ENCODE measurements at places on chromosomes 4 and X.

DNA sequence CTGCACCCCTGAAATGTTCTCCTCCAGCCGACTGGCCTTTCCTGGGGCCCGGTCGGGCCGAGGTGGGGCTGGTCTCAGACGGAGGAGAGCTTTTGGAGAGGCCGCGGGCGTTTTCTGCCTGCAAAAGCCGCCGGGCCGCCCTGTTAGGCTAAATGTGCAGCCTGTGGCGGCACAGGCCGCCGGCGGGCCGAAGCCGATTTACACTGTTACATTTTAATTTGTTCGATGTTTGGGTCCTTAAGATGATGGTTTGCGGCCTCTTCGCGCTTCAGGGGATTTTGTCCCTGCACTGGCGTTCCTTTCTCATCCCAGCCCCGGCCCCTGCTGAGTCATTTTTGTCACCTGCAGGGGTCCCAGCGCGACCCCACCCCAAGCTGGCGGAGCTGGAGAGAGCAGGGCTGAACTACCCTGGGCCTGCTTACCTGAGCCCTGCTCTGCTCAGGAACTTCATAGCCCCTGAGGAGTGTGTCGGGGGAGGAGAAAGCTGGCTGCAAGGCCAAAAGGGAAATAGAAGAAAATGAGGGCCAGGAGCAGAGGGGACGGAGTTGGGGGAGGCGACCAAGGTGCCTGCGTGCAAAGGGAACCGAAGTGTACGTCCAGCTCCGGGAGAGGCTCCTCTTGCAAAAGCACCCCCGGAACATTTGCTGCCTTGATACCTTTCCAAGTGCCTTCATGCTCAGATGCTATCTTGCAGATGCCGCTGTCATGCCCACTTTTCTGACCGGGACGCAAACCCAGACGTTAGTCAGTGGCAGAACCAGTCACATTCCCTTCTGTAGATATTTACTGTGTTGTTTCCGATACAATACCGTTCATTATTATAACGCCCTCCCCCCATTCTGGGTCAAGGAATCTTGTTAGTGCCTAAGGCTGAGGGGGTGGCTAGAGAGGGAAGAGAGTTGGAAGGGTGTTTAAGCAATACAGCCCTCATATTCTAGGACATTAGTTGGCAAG is 977 bp upstream of the RBBP7 start:
- DNase-seq = no peak

- no peak for DNase-seq
Observed at GRCh38 chr4:78542373-78542772, 9.2 kb upstream of the ANXA3 start.

DNA sequence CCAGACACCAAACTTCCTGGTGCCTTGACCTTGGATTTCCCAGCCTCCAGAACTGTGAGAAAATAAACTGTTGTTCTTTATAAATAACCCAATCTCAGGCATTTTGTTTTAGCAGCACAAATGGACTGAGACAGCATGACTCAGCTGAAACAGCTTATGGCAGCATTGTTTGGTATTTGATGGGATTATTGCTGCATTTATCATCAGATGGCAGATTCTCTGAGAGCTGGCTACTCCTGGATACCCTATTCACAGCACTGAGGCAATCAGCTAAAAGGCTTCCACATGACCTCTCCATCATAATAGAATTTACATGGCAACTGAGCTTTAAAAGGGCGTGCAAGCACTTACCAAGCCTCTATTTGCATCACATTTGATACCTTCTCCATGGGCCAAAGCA is 623.1 kb upstream of the CPEB2 start:
- no peak for DNase-seq

GRCh38 chr4:151668689-151669402 is 92.0 kb downstream of the GATB start:
- no peak for DNase-seq

- no peak for DNase-seq
Observed at GRCh38 chr4:21593671-21594001, 354.9 kb downstream of the KCNIP4 start.

GRCh38 chrX:19225909-19226308 is 103.6 kb upstream of the ADGRG2 start:
- no peak for DNase-seq

- DNase-seq = no peak
Observed at GRCh38 chr4:98653890-98654867, 4.2 kb downstream of the TSPAN5 start.

GRCh38 chrX:134158821-134159512 is 78.0 kb upstream of the CCDC160 start:
- no peak for DNase-seq

DNA sequence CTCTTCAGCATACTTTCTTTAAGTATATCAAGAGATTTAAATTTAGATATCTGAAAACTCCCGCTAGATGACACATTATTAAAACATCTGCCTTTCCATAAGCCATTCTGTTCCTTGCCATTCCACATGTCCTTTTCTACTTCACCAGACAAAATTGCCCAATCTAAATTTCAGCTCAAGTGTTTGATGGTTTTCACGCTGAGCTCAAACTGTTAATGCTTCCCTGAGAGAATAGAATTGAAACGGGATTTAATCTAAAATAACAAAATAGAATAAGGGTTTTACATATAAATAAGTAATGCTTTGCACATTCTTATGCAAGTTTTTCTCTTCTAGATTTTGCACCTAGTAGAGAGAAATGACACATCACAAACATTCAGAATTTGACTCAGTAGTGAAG is 764.5 kb upstream of the TENM3 start:
- no peak for DNase-seq

DNA sequence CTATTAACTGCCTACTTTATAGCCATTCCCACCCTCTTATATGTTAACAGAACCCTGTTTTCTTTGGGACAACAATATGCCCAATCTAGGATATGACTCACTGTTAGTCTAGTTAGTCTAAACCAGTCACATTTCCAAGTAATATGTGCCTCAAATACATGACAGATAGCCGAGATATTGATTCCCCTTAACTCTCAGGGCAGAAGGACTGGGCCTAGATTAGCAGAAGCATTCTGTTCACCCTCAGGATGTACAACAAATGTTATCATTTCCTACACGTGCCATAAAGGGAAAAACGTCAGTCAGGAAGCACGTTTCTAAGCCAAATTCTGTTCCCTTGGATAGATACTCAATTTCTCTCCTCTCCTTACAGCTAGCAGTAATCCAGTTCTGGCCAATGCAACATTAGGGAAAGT is 114.1 kb downstream of the SLC10A7 start:
- DNase-seq = no peak

GRCh38 chr4:175635546-175635945 is 176.5 kb downstream of the GPM6A start:
- no peak for DNase-seq

DNA sequence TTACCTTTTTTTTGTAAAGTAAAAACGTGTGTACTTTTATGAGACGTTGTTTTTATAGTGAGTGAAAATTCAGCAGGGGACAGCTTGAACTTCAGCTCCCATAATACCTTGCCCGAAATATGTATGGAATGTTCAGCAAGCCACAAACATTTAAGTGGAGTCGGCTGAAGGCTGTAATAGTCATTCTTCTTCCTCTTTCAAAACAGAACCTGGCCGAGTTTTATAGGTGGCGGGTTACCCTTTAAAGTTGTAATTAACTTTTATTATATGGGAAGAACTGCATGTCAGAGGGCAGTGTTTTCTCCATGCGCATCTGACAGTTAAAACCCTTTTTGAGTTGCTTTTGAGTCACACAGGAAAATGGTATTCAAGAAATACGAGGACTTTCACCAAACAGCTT is 50.7 kb downstream of the CLDN34 start:
- DNase-seq = no peak

DNA sequence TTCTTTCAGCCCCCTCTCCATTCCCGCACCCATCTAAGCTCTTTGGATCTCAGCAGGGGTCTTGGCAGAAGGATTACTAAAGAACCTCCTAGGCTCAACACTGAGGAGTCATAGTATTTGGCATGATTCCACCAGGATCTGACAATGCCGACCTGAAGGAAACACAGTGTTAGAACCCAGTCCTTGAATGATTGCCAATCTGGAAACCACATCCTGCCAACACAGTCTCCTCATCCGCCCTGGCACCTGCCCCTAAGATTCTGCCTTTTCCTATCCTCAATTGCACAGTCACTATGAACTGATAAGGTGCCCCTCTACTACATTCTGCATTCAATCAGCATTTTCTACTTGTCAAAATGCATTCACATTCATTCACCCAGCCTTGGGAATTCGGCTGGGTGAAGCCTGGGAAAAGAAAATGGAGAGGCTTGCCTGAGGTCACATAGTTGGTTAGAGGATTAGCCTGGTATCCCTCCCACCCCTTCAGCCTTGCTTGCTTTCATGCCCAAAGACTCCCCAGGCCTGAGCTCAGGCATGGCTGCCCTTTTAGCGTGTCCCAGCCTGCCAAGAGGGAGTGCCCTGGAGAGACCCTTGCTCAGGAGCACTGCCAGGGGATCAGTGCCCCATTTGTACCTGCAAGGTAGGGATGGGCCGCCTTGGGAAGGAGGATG is 2.2 kb upstream of the CLDN2 start:
- DNase-seq = no peak

DNA sequence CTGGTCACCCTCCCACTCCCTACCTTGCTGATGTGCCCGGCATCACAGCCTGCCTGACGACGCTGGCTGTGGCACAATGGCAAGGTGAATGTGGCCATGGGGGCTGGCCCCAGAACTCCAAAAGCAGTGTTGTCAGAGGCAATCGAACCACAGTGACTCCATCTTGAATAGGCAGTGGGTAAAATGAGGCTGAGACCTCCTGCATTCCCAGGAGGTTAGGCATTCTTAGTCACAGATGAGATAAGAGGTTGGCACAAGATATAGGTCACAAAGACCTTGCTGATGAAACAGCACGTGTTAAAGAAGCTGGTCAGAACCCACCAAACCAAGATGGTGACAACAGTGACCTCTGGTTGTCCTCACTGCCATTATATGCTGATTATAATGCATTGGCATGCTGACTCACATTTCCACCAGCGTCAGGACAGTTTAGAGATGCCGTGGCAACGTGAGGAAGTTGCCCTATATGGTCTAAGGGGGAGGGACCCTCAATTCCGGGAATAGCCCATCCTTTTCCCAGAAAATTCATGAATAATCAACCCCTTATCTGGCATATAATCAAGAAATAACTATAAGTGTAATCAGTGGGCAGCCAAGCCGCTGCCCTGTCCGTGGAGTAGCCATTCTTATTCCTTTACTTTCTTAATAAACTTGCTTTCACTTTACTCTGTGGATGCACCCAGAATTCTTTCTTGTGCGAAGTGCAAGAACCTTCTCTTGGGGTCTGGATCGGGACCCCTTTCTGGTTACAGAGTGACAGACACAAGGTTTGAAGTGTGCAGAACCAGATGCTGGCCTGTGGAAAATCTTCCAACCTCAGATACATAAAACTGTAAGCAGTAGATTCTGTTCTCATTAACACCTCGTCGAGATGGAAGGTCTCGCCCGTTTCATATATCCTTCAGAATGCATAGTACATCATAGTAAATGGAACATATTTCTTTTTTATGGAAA is 26.8 kb upstream of the CLDN24 start:
- no peak for DNase-seq

DNA sequence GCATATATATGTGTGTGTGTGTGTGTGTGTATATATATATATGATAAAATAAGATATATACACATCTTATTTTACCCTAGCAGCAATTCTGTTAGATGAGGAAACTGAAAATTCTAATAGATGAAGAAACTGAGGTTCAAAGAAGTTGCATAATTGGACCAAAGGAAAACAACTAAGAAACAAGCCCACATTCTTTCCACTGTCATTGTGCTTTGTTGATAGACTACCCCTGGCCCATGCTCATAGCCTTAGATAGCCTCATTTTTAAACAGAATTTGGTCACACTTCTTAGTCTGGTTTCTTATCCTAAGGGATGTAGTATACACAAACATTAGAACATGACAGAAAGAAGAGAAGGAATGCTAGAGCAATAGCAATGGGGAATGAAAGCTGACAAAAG is 138.8 kb downstream of the NDST3 start:
- no peak for DNase-seq

DNA sequence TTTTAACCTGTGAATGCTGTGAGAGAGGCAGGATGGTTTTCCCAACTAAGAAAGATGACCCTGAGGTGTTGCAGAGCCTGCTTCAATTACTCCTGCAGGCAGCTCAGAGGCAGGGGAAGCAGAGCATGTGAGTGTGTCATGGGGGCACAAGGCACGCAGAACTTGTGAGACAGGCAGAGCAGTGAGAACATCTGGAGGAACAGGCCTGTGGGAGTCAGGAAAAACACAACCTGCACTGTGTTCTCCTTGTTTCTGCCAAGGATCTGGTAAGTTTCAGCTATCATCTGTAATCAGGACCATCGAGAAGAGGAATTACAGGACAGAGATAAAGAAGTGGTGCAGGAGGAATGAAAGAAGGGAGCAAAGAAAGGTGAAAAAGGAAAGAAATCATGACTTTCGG is 741.8 kb upstream of the INTU start:
- no peak for DNase-seq

GRCh38 chrX:11445540-11445939 is 152.3 kb downstream of the AMELX start:
- DNase-seq = no peak

DNA sequence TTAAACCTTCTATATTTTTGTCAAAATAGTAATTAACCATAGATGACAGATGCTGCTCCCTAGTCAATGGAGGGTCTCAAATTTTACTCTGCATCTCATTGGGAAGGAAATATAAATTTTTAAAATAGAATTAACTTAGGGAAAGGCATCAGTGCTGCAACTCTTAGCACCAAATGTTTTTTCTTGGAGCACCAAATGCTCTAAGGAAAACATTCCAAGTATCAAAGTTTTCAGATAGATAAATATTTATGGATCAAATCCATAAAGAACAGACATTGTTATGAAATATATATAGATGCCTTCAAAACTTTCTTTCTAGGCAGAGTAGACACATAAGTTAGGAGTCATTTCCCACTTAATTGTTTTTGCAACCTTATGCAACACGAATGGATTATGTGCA is 168.7 kb downstream of the ANTXR2 start:
- no peak for DNase-seq

DNA sequence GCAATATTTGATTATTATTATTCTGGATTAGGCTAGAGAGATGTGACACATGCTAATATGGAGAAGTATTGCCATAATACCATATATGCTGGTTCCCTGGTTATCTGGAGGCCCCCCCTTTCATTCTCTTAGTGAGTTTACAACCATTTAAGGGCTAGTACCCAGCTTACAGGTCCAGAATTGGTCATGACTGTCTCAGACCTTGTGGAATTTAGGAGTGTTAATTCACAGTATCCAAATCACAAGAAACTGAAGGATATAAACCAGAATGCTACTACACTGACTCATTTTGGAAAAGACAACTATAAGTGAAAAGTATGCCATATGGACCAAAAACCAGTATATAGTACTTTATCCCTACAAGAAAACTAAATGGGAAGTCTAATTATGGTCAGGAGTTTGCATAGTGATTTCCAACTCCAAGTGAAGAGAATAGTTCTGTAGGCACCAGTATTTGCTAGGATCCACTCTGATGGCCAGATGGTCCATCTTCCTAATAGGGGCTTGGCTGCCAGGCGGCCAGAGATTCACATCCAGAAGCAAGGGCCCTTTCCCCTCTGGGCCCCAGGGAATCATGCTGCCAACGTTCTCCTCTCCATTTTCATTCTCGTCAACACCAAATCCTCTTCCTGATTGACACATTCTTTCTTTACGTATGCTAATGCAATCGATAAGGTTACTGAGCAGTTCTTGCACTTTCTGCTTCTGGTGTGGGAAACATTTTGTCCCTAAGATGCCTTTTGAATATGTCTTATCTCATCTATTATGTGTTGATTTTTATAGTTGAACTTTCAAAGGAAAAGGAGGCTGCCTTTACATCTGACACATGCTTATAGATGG is 123.6 kb downstream of the SHROOM3 start:
- no peak for DNase-seq

- no peak for DNase-seq
Observed at GRCh38 chrX:115023811-115024210, 6.4 kb upstream of the IL13RA2 start.

All from NCI-H345 (cell line).